ENCODE measurements at places on chromosomes 4 and X.

DNA sequence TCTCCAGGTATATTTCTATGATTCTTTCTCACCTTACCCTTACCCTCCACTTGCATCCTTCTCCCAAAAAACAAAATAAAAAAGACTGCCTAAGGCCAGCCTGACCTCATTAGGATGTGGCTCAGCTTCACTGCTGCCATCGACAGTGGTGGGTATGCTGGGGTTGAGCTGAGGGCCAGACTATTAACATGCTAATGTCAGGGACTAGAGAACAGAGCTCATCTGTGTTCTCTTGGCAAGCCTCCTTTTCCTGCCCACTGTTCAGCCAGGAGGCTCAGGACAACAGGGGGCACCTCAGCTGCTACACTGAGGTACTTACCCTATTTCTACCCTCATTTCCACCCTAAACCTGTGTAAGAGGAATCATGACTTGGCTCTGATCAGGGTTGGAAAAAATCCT, 59.3 kb downstream of the MSN start:
- DNase-seq = no peak

GRCh38 chr4:116358633-116359222, 726.6 kb downstream of the TRAM1L1 start:
- no peak for DNase-seq

DNA sequence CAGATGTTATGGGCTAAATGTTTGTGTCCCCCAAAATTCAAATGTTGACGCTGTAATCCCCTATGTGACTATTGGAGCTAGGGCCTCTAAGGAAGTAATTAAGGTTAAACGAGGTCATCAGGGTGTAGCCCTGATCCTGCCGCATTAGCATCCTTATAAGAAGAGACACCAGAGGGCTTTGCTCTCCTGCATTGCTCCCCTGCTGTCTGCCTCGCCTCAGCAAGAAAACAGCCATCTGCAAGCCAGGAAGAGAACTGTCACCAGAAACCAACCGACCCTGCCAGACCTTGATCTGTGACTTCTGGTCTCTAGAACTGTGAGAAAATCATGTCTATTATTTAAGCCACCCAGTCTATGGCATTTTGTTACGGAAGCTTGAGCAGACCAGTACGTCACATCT, 331.9 kb downstream of the DCTD start:
- DNase-seq = no peak

DNA sequence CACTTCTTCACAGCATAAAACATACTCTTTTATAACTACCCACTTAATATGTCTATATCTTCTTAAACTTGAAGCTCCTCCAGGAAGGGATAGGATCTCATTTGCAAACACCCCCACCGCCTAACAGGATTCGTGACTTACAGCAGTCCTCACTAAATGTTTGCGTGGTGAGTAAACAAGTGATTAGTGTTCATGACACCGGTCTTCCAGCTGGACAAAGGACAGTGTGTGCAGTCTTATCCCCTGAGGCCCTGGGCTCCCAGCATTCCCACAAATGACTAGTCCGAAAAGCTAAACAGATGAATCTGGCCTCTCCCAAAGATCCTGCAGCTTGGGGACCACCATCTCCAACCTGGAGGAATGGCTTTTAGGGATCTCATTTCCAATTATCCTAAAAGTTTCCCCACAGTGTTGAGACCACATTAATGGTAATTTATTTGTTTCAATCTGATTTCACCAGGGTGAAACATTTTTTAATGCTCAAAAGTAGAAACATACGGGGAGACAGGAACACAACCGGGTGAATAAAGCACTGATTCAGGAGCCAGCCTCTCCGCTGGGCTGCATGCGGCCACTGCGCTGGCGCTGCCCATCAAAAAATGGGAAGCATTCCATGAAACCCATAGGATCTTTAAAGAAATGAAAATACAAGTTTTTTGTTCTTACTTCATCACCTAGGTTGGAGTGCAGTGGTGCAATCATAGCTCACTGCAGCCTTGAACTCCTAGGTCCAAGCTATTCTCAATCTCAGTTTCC, 69.2 kb downstream of the HADH start:
- no peak for DNase-seq

GRCh38 chr4:87073199-87074120, 138.6 kb downstream of the AFF1 start:
- peak; percentile 5 for DNase-seq

DNA sequence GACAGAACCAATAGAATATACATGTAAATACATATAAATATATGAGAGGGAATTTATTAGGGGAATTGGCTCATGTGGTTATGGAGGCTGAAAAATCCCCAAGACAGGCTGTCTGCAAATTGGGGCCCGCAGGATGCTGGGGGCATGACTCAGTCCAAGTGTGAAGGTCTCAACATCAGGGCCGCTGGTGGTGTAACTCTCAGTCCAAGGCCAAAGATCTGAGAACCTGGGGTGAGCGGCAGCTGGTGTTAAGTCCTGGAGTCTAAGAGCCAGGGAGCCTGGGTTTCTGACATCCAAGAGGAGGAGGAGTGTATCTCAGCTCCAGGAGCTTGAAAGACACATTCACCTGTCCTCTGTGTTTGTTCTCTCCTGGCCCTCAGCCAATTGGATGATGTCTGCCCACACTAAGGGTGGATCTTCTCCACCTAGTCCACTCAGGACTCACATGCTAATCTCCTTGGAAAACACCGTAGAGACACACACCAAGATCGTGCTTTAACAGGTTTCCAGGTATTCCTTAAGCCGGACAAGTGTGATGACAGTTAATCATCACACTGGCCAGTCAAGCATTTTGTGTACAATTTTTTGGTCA, 28.9 kb downstream of the TIGD2 start:
- DNase-seq = no peak

DNA sequence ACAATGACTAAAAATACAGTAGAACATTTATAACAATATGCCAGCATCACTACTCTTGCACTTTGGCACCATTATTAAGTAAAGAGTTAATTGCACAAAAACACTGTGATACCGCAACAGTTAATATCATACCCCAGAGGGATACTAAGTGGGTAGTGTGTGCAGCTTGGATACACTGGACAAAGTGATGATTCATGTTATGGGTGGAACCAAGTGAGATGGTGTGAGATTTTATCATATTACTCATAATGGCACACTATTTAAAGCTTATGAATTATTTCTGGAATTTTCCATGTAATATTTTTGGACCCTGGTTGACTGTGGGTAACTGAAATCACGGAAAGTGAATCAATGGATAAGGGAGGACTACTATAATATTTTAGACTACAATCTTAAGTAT, 265.3 kb downstream of the PCDH18 start:
- no peak for DNase-seq

GRCh38 chrX:12921886-12922598, 15.6 kb downstream of the TLR8 start:
- no peak for DNase-seq

GRCh38 chr4:119286377-119287002, 35.4 kb downstream of the FABP2 start:
- no peak for DNase-seq

GRCh38 chr4:169185133-169185956, 85.4 kb downstream of the SH3RF1 start:
- no peak for DNase-seq

DNA sequence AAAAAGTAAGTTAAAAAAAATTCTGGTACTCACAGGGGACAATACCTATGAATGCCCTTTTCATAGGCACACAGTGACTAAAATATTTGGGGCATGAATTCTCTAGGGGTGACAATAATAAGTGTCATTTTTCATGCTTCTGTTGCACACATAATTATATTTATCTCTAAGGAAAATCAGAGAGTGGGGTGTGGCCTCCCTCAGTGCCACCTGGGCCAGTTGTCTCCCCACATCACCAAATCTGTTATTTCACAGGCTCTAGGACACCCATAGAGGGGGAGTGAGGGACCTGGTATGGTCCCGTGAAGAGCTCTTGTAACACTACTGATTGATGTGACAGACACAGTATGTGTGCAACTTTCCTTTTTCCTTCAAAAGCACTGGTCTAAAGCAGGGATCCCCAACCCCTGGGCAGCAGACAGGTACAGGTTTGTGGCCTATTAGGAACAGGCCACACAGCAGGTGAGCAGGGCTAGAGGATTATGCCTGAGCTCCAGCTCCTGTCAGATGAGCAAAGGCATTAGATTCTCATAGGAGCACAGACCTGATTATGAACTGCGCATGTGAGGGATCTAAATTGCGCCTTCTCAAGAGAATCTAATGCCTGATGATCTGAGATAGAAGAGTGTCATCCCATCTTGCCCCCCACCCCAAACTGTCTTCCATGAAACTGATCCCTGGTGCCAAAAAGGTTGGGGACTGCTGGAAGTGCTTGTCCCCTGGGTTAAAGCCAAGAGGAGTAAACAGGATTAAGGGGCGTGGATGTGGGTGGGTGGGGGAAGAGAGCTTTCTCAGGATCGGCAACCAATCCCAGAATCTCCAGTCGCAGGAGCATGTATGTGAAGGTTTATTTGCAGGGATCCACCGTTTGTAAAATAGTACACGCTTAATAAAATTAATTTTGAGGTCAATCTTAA, 856 bp downstream of the SLC9B1 start:
- DNase-seq = no peak

DNA sequence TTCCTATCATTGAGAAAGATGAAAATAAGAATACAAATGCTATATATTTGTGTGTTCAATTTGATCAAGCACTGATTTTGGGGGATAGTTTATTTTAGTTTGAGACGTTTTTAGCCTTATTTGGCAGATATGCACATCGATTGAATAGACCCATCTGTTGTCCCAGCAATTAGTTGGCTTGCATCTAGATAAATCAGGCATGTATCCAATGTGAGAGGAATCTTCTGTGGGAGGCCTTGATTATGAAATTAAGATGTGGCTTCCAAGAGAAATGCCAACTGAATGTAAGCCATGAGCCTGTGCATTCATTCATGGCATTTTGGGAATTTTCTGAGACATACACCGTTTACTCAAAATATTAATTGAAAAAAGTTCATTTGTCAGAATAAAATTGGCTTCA, 623.1 kb downstream of the TECRL start:
- no peak for DNase-seq

- DNase-seq = no peak
These were observed 136.9 kb upstream of the VCX start for GRCh38 chrX:7706032-7706431.

DNA sequence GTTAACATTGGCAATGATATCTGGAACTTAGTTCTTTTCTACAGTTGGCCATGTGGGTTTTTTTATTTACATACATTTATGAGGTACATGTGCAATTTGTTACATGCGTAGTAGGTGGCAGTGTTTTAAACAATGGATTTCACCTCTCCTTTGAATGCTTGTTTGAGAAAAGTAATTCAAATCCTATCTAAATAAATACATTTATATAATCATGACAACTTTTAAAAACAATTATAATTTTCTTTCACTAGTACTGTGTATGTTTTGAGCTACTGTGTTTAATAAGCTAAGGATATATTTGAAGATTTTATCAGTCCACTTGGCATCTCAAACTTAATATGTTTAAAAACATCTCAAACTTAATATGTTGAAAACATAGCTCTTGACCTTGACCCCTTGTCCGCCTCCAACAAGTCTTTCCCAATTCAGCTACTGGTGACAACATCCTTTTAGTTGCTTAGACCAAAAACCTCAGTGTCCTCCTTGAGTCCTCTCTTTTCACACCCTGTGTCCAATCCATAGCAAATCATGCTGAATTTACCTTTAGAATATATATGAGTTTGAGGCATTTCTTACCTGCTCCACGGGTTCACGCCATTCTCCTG, 14.5 kb downstream of the GUCY1B1 start:
- no peak for DNase-seq

- peak; percentile 3 for DNase-seq
These were observed 118.3 kb upstream of the ATOH1 start for GRCh38 chr4:93710101-93710846.

DNA sequence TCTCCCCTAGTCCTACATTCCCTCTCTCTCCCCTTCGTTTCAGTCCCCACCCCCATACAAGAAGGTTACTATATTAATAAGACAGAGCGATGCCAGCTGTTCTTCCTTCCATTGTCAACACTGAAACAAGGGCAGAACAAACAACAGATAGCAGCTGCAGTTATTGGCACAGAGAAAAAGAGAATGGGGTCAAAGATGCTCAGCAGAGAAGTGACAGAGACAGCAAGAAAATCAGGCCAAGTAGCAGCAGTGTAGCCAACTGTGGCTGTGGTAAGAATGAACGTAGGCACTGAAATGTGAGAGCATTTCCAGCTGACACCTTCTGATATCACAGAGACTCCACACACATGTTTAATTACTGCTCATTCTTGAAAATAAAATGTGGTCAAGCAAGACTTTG, 641.8 kb downstream of the FSTL5 start:
- DNase-seq = no peak

- no peak for DNase-seq
These were observed 37.6 kb downstream of the GABRB1 start for GRCh38 chr4:47068986-47069385.

- DNase-seq = no peak
These were observed 2.9 kb upstream of the UCP1 start for GRCh38 chr4:140571620-140572019.

GRCh38 chrX:13502590-13502989, 66.8 kb upstream of the EGFL6 start:
- DNase-seq = no peak

- no peak for DNase-seq
These were observed 148.3 kb upstream of the PACRGL start for GRCh38 chr4:20552004-20552403.

GRCh38 chr4:75698963-75699228, 25.5 kb upstream of the USO1 start:
- DNase-seq = no peak

- no peak for DNase-seq
These were observed 82.7 kb downstream of the OTC start for GRCh38 chrX:38435130-38435529.

DNA sequence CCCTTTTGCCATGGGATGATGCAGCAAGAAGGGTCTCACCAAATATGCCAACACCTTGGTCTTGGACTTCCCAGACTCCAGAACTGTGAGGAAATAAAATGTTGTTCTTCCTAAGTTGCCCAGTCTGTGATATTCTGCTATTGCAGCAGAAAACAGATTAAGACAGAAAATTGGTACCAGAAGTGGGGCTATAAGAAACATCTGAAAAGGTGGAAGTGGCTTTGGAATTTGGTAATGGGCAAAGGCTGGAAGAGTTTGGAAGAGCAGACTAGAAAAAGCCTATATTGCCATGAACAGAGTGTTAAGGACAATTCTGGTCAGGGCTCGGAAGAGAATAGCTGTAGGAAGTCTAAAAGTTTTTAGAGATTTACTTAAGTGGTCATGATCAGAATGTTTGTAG, 27.4 kb downstream of the CASP6 start:
- DNase-seq = no peak

- DNase-seq = no peak
These were observed 55.2 kb downstream of the RTL3 start for GRCh38 chrX:78603908-78604307.

GRCh38 chr4:14871676-14872430, 130.4 kb upstream of the CPEB2 start:
- DNase-seq = no peak
